HFFc6 (cell line): ENCODE measurements at places on chromosomes 4 and X. TPM values are rescaled to one million over a fixed set of nuclear protein-coding genes. Genes with fewer than 3 reads are reported as not detected.
A peak's percentile ranks its signal among the peaks of the same experiment; 100 is the strongest.

The LYAR gene
- 11.9 to 16.9 TPM (median 12.6 TPM) in 3 replicates for total RNA-seq

- no peak for DNase-seq
Observed at GRCh38 chr4:14222377-14223029, 595.0 kb upstream of the BOD1L1 start.

The EOLA2 gene
- total RNA-seq, result 31.9 to 36.7 TPM (median 32.0 TPM) in 3 replicates

DNA sequence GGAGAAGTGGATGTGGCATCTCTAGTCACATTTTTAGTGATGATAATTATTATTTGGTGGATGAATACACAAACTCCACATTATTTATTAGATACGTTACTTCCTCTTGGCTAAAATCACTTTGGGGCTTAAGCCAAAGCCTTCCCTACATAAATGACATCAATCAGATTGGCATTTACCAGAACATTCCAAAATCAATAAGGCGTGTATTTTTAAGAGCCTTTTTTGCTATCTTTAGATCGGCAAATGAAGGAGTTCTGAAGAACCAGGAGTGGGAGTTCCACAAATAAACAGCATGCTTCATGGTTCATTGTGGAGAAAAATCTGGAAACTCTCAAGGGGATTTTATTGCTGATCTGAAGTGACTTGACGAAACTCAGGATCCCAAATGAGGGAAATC is 89.7 kb downstream of the AMELX start:
- DNase-seq, result no peak

DNA sequence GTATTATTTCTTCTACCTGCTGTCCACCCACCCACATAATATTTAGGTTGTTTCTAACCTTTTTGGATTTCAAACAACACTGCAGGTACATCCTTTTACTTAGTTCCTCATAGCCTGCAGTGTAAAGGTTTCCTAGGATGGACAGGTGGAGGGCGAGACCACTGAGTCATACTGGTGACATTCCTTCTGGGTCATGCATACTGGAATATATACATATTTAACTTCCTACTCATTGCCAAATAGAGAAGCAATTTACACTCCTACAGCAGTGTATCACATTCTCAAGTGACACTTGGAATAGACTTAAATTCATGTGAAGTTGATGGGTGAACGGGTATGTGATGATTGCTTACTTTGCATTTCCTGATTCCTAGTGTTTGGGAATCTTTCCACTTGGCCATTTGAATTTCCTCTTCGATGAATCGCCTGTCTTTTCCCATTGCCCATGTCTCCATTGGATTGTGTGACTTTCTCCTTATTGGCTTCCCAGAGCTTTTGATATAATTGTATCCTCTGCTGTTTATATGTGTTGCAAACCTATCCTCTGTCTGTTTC is 8.2 kb upstream of the PPP2R2C start:
- DNase-seq, result no peak

- no peak for DNase-seq
Observed at GRCh38 chr4:91471280-91471679, 832.5 kb upstream of the GRID2 start.

- no peak for DNase-seq
Observed at GRCh38 chr4:150108691-150109090, 30.4 kb downstream of the DCLK2 start.

DNA sequence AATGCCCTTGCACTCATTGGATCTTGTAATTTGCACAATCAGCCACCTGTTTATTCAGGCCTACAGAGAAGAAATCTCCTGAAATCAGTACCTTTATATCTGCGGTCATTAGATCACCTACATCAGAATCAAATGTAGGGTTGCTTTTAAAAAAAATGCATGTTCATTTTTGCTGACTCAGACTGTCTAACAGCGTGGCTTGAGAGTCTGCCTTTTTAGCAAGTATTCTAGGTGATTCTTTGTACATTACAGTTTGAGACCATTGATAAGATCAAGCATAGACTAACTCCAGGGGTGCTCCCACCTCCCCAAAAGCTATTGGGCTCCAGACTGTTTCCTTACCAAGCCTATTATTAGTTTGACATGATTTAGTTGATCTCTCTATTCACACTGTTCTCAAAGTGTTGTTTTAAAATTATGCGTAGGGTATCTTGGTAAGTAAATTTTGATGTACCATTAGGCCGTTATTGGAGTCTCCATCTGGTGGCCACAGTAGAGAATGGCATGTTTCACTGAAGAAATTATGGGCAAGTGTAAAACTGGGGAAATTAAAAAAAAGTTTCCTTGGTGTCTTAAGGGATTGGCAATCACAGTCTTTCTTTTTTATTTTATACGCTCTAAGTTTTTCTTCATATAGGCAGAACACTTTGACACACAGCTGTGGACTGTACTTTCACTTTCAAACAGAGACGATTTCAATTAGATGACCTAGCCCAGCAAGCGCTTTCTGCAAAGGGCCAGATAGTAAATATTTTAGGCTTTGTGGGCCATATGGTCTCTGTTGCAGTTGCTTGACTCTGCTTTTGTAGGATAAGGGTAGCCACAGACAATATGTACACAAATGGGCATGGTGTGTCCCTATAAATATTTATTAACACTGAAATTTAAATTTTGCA is 33.7 kb upstream of the MSL3 start:
- peak; percentile 1 for DNase-seq

GRCh38 chrX:136176399-136176825 is 29.1 kb downstream of the FHL1 start:
- DNase-seq, result peak; percentile 71

The TMSB4X gene
- 2,505 to 2,839 TPM (median 2,545 TPM) in 3 replicates for total RNA-seq

- DNase-seq, result peak; percentile 69
Observed at GRCh38 chr4:112704991-112705845, 68.3 kb downstream of the LARP7 start.

DNA sequence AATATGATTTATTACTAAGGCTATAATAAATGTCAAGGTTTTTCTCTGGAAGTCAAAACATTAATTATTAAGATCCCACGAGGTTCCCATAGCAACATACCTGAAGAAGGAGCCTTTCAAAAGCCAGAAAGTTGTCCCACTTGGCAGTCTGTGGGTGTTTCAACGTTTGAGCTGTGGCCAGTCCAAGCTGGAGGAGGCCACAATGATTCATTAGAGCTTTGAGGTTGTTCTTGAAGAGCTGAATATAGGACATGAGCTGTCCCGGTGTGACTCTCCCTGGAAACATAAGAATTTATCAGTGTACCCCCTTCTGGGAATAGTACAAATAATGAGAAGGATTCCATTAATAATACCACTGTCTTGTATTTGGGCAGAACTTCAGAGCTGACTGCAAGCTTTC is 92.1 kb downstream of the SCFD2 start:
- DNase-seq, result peak; percentile 48

The ZNF157 gene
- total RNA-seq, result not detected in 2 replicates

GRCh38 chr4:174517502-174518445 is 4.5 kb downstream of the HPGD start:
- no peak for DNase-seq

- DNase-seq, result no peak
Observed at GRCh38 chr4:161916035-161916434, 247.8 kb downstream of the FSTL5 start.

DNA sequence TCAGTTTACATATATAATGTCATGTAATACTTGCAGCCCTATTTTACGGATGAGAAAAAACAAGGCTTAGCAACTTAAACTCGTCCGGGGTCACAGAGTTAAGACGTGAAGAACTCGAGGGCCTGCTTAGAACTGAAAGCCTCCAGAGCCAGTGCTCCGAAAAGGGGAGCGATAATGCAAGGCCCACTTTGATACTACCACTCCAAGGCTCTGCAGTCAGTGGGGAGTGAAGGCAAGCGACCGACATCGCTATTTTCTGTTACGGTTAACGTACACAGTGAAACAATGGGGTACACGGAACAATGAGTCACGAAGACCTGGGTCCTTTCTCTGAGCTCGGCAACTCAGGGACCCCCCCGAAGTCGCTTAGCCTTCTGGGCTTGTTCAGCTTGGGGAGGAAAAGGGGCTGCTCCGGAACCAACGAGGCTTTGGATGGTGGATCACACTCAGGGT is 965 bp downstream of the PPA2 start:
- DNase-seq, result no peak

GRCh38 chr4:84249521-84249920 is 249.6 kb downstream of the NKX6-1 start:
- no peak for DNase-seq

The SMC1A gene
- 40.5 to 56.8 TPM (median 52.9 TPM) in 3 replicates for total RNA-seq

The IL21 gene
- not detected in 3 replicates for total RNA-seq

DNA sequence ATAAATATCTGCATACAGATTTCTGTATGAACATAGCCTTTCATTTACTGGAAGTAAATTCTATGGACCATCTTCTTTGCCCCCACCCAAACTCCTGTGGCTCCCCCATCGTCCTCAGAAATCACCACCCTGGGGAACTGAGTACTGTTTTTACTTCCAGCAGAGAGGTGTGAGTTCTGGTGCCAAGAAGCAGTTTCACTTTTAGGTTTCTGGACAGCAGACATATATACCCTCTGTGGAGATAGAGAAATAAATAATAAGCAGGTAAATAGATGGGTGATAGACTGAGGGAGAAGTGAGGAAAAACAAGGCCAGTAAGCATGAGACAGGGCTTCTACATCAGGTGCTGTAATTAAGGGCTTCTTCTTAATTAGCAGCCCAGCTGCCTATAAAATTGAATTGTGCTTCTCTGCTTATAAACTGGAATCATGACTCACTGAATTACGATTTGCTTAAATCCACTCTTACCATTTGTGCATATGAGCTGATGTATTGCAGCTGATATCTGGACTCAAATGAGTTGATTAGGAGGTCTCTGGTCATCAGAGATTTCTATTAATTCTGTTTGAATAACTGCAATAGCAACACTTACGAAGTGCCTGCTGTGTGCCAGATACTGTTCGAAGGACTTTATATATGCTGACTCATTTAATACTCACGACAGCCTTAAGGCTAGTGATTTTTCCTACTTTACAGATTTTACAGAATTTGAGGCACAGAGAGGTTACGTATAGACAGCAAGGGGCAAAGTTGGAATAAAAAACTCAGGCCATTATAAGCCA is 60.8 kb upstream of the DHX15 start:
- DNase-seq, result peak; percentile 6

GRCh38 chr4:69323284-69323683 is 43.0 kb downstream of the UGT2B28 start:
- no peak for DNase-seq

DNA sequence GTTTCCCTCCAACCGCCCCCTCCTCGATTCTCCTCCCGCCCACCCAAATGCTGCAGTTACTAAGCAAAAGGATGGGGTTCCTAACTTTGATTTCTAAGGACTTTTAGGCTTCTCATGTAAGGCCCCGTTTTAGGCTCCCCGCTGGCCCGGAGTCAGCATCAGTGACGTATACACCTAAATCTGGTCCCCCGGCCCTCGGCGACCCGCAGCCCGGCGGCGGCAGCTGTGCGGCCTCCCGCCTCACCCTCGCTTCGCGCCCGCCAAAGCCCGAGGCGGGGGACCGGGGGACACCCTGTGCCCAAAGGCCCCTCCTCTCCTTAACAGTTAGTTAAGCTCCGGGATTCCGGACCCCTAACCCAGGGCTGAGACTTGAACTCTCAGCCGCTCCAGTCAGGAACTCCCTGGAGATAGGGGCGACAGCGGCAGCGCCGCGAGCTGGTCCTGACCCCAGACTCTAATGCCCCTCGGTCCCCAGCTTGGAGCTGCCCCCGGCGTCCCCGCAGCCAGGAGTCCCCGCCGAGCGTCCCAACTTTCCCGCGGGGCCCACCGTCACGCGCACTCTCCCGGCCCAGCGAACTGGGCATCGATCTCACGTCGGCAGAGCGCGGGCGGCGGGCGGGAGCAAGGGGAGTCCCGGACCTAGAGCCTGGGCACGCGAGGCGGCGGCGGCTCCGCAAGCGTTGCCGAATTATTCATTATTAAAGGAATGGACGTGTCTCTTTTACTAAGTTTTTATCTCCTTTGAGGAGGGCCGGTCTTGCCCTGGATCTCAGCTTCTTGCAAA is 1.5 kb upstream of the NR3C2 start:
- DNase-seq, result no peak

GRCh38 chr4:3044870-3045819 is 29.2 kb downstream of the HTT-AS start:
- peak; percentile 58 for DNase-seq

DNA sequence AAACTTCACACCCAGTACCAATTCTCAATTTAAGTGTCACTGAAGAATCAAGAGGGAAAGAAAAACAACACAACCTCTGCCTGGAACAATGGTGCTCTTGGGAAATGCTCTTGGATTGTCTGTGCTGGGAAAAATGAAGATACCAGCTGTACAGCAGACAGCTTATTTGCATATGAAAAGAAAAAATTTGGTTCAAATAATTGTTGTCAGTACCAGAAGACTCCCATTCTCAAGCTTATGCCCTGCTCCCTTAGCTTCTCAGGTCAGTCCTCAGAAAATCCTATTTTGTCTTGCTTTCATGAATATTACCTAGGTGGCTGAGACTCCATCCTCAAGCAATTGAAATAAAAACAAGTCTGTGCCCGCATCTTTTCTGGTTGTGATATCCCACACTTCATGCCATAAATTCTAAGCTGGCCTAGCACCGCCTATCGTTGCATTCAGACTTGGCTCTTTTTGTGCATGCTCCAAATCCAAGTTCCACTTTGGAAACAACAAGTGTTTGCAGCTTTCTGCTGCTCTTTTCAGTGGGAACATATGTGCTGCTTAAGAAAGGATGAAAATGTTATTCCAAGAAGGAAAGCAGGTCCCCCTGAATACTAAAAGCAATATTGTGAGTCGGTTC is 431.6 kb downstream of the INPP4B start:
- DNase-seq, result no peak

The ADGRL3 gene
- total RNA-seq, result not detected in 3 replicates

- DNase-seq, result no peak
Observed at GRCh38 chrX:109393859-109394258, 88.0 kb downstream of the GUCY2F start.

The TLR8 gene
- total RNA-seq, result not detected in 2 replicates

The POF1B gene
- total RNA-seq, result not detected in 3 replicates

- no peak for DNase-seq
Observed at GRCh38 chr4:156497486-156497885, 474.1 kb downstream of the PDGFC start.

DNA sequence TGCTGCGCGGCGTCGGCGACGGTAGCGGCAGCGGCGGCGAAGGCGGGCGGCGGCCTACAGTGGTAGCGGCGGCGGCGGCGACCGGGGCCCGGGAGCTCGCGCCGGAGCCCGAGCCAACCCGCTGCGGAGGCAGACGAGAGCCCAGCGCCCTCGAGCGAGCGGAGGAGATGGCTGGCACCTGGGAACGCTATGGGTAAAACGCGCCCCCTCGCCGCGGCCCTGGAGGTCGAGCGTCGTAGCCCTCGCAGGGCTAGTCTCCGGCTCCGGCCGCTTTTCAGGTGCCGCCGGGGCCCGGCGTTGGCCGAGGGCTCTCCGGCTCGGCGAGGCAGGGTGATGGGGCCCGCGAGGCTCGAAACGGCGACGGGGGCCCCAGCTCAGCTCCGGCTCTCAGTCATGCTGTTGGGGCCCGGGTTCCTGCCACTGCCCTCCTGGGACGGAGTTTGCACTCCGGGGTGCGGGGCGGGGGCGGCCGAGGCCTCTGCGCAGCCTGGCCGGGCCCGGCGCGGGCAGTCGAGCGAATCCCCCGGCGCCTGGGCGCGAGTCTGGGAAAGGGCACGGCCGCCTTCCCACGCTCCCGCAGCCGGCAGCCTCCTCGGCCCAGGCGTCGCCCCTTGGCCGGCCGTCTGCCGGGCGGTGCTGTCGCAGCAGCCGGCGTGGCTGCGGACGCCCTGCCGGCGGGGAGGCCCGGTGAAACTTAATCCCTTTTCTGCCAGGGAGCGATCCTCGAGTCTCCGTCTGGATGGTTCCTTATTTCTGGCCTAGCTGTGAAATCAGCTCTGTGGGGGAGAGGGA is 768 bp downstream of the MID2 start:
- peak; percentile 31 for DNase-seq
